ENCODE measurements at places on chromosomes 7 and 10.

- no peak for DNase-seq
Measured at GRCh38 chr7:125316466-125316865, 386.8 kb upstream of the POT1 start.

DNA sequence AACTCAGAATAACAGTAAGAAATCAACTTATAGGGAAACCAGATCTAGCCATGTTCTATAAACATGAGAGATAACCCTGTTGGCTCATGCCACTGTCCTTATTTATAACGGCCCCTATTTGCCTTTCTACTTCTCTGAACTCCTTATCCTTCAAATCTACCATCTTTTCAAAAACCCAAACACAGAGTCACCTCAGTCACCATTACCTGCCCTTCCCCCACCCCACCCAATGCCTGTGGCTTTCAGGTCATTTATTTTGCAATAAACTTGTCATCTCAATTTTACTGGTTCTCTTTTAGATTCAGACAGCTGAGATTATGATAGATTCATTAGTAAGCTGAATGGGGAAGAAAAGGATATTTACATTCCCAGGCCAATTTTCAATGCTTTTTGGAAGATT, 53.6 kb downstream of the KMT2C start:
- DNase-seq, result no peak

GRCh38 chr7:1671594-1672451, 1.7 kb downstream of the ELFN1 start:
- no peak for DNase-seq

DNA sequence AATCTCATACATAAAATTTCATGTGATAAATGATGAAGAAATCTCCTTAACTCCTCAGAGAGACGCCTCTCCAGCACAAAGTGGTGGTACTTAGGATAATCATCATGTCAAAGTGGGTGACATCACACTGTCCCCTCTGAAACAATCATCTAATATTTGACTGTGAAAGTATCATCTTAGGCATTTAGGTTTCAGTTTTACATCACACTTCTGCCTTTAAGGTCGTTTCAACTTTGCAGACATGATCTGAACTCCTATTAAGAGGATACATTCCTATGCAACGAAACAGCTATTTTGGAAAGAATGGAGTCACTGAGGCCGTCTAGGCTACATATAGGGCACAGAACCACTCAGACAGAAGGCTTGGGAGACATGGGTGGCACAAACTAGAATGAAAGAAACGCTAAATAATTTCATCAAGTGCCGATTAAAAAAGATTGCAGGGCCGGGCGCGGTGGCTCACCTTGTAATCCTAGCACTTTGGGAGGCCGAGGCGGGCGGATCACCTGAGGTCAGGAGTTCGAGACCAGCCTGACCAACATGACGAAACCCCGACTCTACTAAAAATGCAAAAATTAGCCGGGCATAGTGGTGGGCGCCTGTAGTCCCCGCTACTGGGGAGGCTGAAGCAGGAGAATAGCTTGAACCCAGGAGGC, 2.0 kb downstream of the VOPP1 start:
- DNase-seq, result no peak

Data from NCI-H146 (cell line).